Epithelial cell of proximal tubule (primary cell): ENCODE measurements at places on chromosomes 3 and 15.

- no peak for DNase-seq
Measured at GRCh38 chr15:83697716-83698115, 43.8 kb downstream of the ADAMTSL3 start.

DNA sequence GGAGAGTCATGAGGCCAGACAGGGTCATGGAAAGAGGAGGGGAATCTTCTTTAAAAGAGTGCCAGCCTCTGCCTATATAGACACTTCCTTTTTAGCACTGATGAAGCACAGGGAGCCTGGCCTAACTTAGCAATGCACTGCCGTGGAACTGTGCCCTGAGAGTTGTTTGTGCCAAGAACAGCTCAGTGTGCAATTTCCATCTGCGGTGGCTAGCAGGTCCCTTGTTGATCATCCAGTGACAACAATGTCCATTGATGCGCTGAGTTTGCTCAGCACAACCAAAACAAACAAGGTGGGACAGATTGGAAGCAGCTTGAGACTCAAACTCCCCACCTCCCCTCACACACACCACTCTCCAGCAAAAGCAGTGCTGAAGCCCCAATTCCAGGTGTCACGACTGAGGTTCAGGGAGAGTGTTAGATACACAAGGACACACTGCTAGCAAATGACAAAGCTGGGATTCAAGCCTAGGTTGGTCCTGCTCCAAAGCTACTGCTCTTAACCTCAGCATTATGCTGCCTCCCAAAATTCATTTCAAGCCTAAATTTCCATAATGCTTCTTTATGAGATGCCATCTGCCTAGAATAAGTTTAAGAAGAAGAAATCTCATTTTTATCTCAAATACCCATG is 316.6 kb upstream of the UBE2E2 start:
- no peak for DNase-seq

DNA sequence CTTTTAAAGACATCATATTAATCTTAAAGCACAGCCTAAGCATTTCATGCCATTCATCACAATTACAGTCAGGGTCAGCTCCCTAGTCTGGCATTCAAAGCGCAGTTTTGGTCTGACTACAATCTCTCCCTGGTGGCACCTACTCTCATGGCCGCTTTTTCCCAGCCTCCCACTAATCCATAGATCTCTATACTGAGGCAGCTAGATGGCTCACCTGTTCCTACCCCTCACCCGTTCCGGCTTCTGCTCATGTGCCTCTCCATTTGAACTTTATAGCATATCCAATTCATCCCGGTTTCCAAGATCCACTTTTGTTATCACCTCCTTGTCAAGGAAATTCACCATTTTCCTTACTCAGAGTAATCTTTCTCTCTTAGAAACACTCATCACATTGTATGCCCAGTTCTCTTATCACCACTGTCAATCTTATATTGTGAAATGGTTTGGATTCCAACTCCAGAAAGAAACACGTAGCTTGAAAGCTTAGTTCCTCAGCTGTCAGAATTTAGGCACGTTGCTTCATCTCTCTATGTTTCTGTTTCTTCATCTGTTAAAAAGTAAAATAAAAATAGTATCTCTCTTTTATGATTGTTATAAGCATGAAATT is 220.0 kb upstream of the UBE2E2 start:
- no peak for DNase-seq

- DNase-seq, result no peak
Measured at GRCh38 chr15:62517541-62517940, 352.5 kb upstream of the C2CD4B start.

DNA sequence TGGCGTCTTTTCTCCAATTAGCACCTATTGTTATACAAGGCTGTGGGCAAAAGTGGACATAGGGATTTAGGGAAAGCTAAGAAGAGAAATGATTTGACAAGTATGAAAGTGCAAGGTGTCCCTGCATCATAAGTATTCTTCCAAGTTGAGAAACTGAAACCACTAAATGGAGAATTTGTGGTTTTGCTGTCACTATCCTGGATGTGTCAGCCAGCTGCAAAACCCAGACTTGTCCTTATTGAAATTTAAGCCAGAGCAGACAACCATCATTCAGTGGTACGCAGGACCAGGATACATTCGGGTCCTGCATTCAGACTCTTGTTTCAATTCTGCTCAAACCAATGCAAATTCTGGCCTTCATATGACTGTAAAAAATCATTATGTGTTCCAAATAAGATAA is 384.8 kb upstream of the TGFBR2 start:
- no peak for DNase-seq

- no peak for DNase-seq
Measured at GRCh38 chr15:67307156-67307555, 52.6 kb downstream of the IQCH start.

DNA sequence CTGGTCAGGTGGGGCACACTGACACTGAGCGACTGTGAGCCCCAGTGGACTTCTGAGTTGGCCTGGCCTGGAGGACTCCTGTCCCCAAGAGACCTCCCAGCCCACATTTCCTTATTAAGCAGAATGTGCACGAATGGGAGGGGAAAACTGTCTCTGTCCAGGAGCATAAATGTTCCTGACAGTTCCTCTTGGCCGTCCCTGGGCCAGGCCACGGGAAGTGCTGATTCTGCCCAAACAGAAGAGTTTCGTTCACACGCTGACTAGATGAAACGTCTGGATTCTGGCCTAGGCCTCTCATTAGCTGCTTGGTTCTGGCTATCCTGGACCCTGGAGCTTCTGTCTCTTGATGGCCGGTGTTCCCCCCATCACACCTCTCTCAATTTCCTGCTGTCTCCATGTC is 29.5 kb upstream of the APEH start:
- no peak for DNase-seq

- DNase-seq, result no peak
Measured at GRCh38 chr15:66760968-66761725, 59.1 kb downstream of the SMAD6 start.

- no peak for DNase-seq
Measured at GRCh38 chr3:12840591-12841148, 695 bp downstream of the RPL32 start.

- DNase-seq, result peak; percentile 29
Measured at GRCh38 chr3:4894891-4895530, 84.2 kb upstream of the BHLHE40 start.

DNA sequence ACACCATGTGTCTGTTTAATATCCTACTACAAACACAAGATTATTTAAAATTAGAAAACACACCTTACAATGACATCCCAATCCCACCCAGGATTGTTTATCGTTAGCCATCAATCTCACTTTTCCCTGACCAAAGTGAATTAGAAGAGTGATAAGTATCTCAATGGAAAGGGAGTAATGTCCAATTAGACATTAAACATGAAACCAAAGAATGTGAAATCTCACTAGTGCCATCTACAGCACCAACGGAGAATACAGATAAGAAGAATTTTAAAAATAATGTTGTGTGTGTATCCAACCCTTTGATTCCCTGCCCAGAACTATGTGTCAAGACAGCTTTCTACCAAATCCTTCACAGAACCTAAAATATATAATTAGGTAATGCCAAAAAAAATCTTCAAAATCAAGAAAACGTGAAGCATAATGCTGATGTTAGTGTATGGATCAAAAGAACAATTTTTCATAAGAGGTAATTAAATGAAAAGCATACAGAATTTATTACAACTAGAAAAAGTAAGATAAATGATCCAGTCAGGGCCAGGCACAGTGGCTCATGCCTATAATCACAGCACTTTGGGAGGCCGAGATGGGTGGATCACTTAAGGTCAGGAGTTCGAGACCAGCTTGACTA is 64.2 kb downstream of the SCAPER start:
- DNase-seq, result no peak

DNA sequence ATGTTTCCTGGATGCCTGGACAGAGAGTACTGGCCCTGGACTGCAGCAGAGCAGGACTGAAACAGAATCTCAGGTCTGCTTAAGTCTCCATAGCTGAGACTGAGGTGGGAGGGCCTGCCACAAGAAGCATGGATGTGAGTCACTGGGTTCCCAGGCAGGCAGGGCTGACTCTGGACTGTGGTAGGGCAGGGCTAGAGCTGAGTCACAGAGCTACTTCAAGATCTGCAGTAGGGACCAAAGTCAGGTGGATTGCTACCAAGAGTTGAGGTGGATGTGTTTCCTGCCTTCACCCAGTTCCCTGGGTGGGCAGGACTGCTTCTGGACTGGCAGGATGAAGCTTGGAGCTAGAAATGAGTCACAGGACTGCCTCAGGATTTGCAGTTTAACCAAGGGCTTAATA is 282.9 kb downstream of the AGBL1 start:
- DNase-seq, result no peak

DNA sequence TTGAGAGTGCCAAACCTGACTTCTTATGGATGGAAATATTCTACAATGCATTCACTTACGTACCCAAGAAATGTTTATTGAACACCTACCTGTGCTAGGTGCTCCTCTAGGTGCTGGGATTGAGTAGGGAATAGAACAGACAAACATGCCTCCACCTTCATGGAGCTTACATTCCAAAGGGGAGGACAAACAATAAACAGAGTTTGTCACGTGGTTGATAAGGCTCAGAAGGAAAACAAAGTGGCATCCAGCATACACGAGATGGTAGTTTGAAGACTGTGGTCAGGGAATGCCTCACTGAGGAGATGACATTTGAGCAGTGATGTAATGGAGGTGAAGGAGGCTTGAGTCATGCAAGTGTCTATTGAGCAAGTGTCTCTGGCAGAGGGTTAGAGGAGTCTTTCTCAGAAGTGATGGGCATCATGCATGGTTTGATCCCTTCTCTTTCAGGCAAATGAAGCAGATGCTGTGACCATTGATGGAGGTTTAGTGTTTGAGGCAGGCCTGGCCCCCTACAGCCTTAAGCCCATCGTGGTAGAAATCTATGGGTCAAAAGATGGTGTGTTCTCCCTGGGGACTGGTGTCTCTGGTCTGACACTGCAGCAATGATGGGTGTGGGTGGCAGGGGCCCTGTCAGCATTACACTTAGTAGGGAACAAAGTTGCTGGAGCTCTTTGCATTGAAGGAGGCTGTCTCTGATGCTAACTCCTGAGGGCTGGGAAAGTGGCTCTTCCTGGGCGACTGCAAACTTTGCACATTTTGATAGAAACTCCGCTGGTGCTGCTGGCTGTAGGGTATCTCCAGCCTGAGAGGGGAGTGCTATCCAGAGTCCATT is 29.7 kb upstream of the TOPBP1 start:
- DNase-seq, result peak; percentile 2

DNA sequence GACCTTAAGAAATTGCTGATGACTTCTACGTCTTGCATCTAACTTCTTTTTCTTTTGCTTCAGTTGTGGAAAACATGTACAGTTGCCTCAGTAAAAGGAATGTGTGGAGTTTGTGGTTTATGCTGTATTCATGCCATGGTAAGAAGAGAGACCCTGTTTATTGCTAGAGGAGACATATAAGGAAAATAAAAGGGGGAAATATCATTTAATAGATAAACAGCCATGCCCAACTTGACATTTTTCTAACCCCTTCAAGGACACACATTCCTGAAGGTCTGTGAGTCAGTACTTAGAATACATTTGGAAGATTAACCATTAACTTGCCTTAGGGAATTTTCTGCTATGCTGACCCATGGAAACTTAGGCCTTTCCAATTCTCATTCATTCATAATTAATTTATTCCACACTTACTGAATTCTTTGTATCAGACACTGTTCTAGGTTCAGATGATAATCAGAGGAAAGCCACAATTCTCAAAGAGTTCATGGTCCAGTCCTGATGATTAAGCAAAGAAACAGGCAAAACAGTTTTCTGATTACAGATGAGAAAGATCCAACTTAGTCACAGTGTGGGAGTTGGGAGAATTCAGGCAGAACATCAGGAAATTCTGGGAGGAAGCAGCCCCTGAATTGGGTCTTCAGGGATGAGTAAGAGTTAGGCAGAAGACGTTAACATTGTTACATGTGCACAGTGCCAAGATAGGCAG is 329.8 kb upstream of the RASGRP1 start:
- peak; percentile 99 for DNase-seq

DNA sequence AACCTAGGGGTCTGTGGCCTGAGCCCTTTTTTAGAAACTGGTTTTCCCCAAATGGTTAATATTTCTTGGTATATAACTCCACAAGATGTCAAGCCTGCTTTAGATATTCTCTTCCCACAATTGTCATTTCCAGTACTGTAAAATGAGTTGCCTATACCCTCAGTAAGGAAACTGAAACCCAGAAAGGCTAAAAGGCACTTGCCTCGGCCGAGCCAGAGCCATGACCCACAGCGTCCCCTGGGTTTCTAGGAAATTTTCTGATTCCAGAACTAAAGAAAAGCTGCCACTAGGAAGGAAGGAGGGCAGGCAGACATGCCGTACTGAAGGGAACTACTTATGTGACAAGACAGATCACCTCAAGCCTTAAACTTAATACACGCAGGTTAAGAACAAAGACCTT is 59.1 kb downstream of the ATP8B4 start:
- no peak for DNase-seq

DNA sequence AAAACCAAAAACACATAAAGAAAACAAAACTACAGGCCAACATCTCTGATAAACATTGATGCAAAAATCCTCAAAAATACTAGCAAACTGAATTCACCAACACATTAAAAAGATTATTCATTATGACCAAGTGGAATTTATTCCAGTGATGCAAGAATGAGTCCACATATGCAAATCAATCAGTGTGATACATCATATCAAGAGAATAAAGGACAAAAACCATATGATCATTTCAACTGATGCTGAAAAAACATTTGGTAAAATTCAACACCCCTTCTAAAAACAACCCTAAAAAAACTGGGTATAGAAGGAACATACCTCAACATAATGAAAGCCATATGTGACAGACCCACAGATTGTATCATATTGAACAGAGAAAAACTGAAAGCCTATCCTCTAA is 265.6 kb upstream of the DCBLD2 start:
- no peak for DNase-seq

- DNase-seq, result peak; percentile 83
Measured at GRCh38 chr15:67063689-67064606, 1.5 kb upstream of the SMAD3 start.
